Fibroblast of mammary gland (primary cell): ENCODE measurements at places on chromosomes 16 and 17.

- DNase-seq: peak; percentile 37
These were observed 63.3 kb upstream of the MTMR4 start for GRCh38 chr17:58577696-58578095.

DNA sequence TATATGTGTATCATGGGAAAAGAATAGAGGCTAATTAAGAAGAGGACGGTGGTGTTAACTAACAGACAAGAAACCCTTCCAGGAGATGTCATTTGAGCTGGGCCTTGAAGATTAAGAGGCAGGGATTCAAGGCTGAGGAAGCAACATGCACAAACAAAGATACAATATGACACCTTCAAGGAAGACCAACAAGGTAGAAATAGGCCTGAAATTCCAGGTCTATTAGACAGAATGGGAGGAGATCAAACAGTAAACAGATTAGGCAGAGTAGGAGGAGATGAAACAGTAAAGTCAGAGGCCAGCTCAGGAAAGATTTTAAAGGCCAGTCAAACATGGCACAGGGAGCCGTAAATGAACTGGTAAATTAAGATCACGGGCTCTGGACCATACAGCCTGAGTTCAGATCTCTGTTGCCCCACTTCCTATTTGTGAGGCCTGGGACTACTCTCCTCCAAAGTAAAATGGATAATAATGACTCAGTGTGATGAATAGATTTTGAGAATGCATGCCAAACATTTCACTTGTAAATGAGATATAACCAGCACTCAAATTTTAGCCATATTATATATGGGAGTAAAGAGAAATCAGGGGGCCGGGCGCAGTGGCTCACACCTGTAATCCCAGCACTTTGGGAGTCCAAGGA, 38.9 kb downstream of the USP31 start:
- DNase-seq: peak; percentile 25

DNA sequence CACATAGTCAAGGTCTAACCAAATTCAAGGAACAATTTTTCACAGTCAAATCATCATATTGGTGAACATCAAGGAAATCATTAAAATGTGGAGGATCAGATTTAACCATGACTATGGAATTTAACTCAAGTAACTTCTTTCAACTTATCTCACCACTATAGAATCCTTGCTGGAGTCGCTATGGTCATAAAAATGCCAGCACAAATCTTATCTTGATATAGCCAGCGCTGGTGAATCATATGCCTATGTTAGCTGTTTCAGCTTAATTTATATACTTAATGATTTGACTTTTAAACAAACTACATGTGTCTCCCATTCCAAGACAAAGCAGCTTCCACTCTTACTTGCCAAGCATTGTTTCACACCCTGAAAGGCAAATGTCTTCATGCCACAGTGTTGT, 416.4 kb downstream of the CDH11 start:
- no peak for DNase-seq

GRCh38 chr17:79255926-79256585, 181.4 kb downstream of the ENGASE start:
- no peak for DNase-seq

GRCh38 chr17:7250695-7251627, 573 bp downstream of the CTDNEP1 start:
- no peak for DNase-seq

GRCh38 chr16:72172105-72173034, at the start of gene PMFBP1:
PMFBP1 (minus strand) TSS chr16:72172155; CDS start chr16:72171208, 947 bp downstream.
- DNase-seq: peak; percentile 87

DNA sequence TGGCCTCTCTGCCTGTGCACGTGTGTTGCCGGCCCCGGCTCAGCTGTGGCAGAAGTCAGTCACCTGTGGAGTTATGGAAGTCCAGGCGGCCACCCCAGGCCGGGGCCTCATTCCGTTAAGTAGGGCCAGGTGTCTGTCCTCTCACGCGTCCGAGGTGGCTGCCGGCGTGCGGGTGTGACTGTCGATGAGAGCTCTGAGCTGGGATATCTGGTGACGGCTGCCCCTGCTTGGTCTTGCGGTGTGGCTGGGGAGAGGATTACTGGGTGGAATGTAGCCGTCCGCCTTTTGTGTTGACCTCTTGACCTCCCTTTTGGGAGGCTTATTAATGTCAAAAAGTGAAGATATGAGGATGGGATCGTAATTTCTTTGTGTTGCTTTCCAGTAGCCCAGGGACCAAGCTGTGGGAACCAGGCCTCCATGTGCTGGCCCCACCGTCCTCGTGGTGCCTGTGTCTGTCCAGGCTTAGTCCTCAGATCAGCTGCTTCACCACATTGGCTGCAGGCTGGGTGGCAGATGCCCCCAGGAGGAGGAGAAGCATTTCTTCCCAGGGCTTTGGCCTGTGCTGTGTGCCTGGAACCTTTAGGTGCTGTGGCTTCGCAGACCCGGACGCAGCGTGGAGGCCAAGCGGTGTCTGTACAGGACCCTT, 23.0 kb upstream of the ZNF750 start:
- DNase-seq: no peak

DNA sequence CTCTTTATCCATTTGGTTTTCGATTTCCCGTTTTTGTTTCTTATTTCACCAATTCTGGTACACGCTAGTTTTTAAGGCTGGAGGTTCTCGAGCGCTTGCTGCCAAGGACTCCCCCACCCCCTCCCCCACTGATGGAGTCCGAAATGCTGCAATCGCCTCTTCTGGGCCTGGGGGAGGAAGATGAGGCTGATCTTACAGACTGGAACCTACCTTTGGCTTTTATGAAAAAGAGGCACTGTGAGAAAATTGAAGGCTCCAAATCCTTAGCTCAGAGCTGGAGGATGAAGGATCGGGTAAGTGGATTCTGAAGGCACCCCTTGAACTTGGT, 825 bp downstream of the RPTOR start:
- DNase-seq: peak; percentile 13

- no peak for DNase-seq
These were observed 40.0 kb downstream of the CIBAR2 start for GRCh38 chr16:85072076-85072860.

GRCh38 chr17:77125432-77125901, 15.3 kb upstream of the SEC14L1 start:
- DNase-seq: peak; percentile 84

- no peak for DNase-seq
These were observed 13.5 kb downstream of the SPATA32 start for GRCh38 chr17:45248132-45248957.

- peak; percentile 26 for DNase-seq
These were observed 71.0 kb upstream of the ATF7IP2 start for GRCh38 chr16:10314811-10315210.

GRCh38 chr16:28495795-28496749, 1.6 kb downstream of the APOBR start:
- DNase-seq: no peak

GRCh38 chr16:55324285-55325079, 479 bp downstream of the IRX6 start:
- peak; percentile 1 for DNase-seq

GRCh38 chr16:30930160-30930571, 6.8 kb downstream of the FBXL19 start:
- no peak for DNase-seq

- no peak for DNase-seq
These were observed 224.1 kb upstream of the TBX2 start for GRCh38 chr17:61175298-61176142.

GRCh38 chr16:28133666-28134065, 70.2 kb upstream of the GSG1L start:
- no peak for DNase-seq

- DNase-seq: peak; percentile 33
These were observed 7.2 kb downstream of the SRCIN1 start for GRCh38 chr17:38598536-38598935.

GRCh38 chr16:89472711-89473075, 17.7 kb downstream of the ANKRD11 start:
- DNase-seq: no peak

- DNase-seq: no peak
These were observed 25.9 kb downstream of the CYB561 start for GRCh38 chr17:63419949-63420867.
